ENCODE measurements at places on chromosomes 1 and 21.
A peak's percentile ranks its signal among the peaks of the same experiment; 100 is the strongest.

DNA sequence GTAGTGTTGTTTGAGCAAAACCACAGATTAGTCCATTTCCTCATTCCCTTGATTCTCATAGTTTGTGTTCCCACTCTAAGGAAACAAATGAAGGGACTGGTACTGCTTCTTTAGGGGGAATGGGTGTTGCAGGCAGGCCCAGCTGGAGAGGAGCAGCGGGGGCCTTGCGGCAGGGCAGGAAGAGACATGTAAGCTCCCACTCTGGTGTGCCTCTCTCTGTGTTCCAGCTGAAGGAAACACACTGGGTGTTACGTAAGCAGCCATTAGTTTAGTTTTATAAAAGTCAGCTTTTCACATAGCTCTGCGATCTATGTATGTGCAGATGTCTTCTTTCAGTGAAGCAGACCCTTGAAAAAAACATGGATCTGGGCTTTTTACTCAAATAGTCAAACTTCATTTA lies 99.5 kb downstream of the CACHD1 start:
- no peak for DNase-seq

GRCh38 chr1:233394860-233395717 lies 67.6 kb downstream of the MAP3K21 start:
- DNase-seq, result peak; percentile 20

DNA sequence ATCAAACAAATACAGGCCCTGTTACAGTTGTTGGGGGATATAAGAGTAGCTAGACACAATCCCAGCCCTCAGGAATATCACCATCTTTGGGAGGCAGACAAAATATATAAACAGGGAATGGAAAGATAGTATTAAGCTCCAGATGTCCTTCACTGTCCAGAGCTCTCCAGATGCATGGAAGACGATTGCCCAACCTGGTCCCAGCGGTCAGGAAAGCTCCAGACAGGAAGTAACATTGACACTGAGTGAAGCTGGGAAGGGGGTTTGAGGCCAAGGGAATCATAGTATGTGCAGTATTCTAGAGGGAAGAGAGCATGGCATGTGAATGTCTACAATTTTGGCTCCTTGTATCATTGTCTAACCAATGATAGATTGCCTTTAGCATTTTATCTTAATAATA lies 173.9 kb upstream of the HOOK1 start:
- DNase-seq, result no peak

- DNase-seq, result no peak
These were observed 39.0 kb upstream of the DIPK1A start for GRCh38 chr1:93000291-93000690.

GRCh38 chr1:19635646-19636045 lies 8.5 kb upstream of the NBL1 start:
- DNase-seq, result no peak

DNA sequence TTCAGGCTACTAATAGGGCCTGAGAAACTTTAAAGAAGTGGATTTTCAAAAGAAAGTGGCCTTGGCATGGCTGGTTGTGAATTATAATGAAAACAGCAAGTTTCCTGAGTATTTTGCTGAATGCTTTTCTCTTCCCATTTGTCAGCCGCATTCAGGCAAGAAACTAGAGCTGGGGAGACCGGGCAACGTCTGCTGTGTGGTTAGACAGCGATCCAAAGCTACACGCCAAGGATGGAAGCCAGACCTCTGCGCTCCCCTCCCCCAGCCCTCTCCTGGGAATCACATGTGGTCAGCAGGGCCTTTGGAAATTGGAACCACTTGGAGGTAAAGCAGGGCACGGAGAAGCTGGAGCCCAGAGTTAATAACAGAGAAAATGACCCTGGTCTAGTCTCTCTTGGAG lies 114.1 kb upstream of the CD34 start:
- DNase-seq, result no peak

GRCh38 chr1:220957233-220957605 lies 78.0 kb downstream of the HLX start:
- no peak for DNase-seq

- DNase-seq, result no peak
These were observed 3.4 kb downstream of the MAP3K7CL start for GRCh38 chr21:29133796-29134195.

DNA sequence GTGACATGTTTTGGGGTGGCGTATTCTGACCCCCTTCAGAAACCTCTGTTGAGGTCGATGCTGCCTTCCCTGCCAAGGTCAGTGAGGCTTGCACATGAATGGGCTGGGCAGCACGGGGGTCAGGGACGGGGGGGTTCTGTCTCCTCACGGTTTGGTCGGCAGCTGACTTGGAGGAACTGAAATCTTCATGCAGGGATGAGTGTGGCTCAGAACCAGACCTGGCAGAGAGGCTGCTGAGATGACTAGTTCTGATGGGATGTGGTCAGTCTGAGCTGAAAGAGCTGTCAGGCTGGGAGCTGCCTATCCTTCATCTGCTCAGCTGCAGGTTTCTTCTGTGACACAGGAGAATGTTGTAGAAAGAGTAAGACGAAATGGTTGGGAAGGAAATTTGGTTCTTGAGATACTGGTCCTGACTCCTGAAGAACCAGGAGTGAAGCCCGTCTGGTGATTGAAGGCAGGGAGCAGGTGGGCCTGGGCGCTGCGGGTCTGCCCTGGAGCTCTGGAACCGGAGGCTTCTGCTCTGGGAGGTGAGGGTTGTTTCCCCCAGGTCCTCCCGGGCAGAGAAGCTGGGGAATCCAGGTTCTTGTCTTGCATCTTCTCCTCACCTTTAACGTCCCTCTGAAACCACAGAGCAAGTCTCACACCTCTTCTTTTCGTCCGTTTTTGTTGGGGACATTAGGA lies 3.3 kb downstream of the SLX9 start:
- DNase-seq, result no peak

DNA sequence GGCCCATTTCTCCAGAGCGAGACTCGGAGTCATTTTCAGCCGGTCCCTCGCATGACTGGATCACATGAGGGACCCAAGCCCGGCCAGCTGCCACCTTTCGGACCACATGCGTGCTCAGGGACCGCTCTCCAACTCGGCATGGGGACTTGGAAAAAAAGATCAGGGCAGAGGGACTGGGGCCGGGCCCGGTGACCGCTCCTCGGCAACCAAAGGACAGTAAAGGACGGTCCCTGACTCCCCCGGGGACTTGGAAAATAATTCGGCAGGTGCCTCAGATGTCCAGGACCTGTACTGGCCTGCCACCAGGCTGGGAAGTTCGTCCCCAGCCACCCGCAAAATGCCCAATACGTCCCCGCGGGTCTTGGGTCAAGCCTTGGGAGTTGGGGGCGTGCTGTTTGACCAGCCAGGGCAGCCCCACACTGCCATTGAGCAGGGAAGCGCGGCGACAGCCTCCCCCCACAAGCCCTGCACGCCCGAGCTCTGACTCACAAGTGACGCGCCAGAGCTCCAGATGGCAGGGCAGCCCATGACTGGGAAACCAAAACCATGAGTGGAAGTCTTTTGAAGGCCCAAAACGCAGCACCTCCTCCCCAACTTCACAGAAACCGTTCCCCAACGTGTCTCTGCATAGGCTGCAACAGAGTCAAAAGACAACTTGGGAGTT lies 134.5 kb downstream of the LIPI start:
- DNase-seq, result no peak

- DNase-seq, result no peak
These were observed 37.3 kb upstream of the HMGN1 start for GRCh38 chr21:39386194-39386593.

DNA sequence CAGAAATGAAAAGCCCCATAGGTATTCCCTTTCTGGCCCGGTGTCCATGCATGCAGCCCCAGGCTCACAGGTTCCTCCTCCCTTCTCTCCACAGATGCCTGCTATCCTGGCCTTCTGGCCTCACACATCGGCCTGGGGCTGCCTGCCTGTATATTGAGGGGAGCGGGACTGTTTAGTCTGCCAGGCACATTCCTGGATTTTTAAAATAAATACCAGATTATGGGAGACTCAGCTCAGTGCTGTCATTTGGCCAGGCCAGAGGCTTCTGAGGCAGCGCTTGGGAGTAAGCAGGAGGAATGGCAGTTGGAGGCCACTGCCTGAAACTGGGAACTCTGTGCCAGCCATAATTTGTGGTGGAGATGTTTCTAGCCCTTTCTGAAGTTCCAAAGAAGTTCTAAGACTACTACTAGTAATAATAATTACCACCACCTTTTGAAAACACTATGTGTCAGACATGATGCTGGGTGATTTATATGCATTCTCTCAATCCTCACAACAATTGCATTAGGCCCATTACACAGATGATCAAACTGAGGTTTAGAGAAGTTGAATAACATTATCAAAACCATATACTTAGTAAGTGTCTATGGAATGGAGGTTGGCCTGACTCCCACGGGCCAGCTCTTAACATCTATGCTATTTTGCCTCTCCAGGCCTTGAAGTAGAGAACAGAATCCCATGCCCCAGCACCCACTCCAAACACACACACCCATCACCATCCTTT lies 107.6 kb downstream of the PLXNA2 start:
- DNase-seq, result no peak

GRCh38 chr1:182841368-182841988 lies 2.3 kb downstream of the DHX9 start:
- no peak for DNase-seq

GRCh38 chr1:40495315-40495903 lies 13.2 kb upstream of the EXO5 start:
- no peak for DNase-seq

All from glomerular endothelial cell (primary cell).